NCI-H510A treated with DMSO at 0.1 percent for 48 hours (cell line): ENCODE measurements at places on chromosomes 5 and 9.
A peak's percentile ranks its signal among the peaks of the same experiment; 100 is the strongest.

GRCh38 chr9:3261484-3261883 is 264.3 kb downstream of the RFX3 start:
- DNase-seq, result no peak

GRCh38 chr5:160036243-160036642 is 27.3 kb downstream of the TTC1 start:
- no peak for DNase-seq

- DNase-seq, result no peak
Measured at GRCh38 chr5:108266242-108266641, 115.7 kb downstream of the FBXL17 start.

DNA sequence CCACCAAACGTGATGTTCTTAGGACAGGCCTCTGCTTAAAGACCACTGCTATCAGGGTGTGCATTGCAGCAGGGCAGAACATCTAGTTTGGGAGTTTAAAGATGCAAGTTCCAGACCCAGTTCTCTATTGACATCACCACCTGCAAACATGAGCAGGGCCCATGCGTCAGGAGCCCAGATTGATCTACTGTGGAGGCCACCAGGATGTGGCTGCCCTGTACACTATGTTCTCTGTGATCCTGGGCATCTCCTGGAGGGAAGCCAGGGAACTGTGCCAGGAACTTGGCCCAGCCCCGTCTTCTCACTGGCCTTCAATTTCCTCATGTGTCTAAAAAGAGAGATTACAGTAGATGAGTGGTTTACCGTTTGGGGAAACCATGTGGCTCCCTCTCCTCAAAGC is 87.1 kb downstream of the PDE6A start:
- DNase-seq, result peak; percentile 5
